Endothelial cell of umbilical vein (primary cell): ENCODE measurements at places on chromosomes 2 and 18. TPM values are rescaled to one million over a fixed set of nuclear protein-coding genes. Genes with fewer than 3 reads are reported as not detected.

Gene TMEM247
- not detected in 2 replicates for total RNA-seq

Gene TXNDC2
- not detected in 2 replicates for total RNA-seq

Gene LYPD6B
- total RNA-seq, result not detected in 2 replicates

Gene LTBP1
- total RNA-seq, result 68.2 and 107 TPM in 2 replicates

Gene CD207
- total RNA-seq, result not detected in 2 replicates

Gene MAP2
- 46.1 and 61.2 TPM in 2 replicates for total RNA-seq
